ENCODE measurements at places on chromosomes 13 and 19.

DNA sequence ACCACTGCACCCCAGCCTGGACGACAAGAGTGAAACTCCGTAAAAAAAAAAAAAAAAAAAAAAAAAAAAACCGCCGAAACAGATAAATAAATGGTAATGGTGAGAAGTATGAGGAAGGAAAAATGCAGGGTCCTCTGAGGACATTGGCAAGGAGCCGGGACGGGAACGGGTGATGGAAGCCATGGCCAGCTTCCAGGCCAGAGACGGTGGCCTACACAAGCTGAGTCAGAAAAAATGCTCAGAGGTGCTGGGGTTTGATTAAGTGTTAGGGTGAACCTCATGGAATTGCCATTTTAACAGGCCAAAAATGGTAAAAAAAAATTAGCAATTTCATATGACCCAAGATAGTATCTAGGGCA, 866 bp upstream of the ZSWIM4 start:
- DNase-seq: no peak

DNA sequence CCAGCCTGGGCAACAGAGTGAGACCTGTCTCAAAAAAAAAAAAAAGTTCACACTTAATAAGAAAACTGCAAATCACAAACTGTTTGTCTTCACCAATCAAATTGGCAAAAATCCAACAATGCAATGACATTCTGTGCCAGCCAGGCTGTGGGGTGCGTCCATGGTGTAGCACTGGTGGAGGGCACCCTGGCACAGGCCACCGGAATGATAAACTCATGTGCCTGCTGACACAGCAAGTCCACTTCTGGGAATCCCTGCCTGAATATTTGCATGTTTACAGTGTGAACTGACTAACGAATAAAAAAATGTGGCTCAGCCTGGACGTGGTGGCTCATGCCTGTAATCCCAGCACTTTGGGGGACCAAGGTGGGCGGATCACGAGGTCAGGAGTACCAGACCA, 1.6 kb upstream of the LRRC25 start:
- DNase-seq: no peak

DNA sequence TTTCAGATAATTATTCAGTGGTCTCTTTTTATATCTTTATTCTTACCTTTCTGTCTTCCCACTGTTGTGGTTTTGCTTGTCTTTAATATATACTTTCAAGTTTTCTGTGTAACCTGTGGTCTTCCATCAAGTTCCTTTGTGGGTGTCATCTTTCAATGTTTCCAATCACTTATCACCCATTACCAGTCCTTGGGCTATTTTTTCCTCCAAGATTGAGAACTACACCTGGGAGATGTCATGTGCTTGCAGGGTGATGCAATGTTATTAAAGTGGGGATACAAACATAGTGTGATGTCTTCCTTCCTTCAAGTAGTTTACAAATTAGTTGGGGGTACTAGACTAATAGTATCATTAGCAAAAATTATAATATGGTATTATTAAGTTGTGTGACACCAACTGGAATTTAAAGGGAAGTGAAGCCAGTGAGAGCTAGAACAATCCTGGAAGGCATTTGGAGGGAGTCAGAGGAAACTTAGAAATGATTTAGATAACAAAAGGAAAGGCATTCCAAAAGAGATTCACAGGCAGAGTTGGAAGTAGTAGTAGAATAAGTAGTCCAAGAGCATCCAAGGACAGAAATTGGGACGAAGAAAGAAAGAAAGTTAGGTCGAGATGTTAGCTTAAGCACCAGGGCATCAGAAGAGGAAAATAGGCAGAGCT, 3.4 kb downstream of the FNDC3A start:
- no peak for DNase-seq

DNA sequence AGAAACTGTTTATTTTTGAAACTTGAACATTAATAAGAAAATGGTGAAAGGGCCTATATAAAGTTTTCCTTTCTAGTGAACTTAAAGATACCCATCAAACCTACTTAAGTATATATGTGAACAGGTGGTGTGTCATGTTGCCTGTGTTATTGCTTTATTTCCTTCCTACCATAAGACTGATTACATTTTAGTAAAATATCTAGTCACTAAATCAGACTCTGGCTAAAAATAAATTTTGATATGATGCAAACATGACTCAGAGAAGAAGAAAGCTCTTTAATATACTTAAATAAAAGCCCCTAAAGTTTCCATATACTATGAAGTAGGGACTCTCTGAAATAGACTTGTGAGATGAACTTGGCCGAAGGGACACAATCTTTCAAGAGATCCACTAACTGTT, 35.1 kb upstream of the FBXL3 start:
- DNase-seq: no peak

GRCh38 chr13:97328222-97328790, 105.7 kb upstream of the RAP2A start:
- no peak for DNase-seq

GRCh38 chr13:27076421-27076820, 95.2 kb downstream of the USP12 start:
- DNase-seq: no peak

DNA sequence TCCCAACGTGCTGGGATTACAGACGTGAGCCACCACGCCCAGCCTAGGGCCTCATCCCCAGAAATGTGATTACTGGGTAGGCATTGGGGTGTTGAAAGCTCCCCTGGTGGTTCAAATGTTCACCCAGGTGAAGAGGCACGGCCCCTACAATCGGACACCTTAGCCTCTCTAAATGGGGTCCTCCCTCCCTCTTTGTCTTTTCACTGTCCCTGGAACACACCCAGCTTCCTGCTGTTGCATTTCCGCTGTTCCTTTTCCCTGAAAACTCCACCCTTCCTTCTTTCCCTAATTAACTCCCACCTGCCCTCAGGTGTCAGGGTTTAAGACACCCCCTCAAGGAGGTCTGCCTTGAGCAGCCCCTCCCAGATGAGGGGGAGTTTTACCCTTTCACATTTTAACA, 3.6 kb upstream of the PRODH2 start:
- DNase-seq: no peak

GRCh38 chr19:35320065-35320713, 8.8 kb upstream of the CD22 start:
- no peak for DNase-seq

GRCh38 chr13:103812971-103813370, 746.8 kb upstream of the SLC10A2 start:
- DNase-seq: no peak

DNA sequence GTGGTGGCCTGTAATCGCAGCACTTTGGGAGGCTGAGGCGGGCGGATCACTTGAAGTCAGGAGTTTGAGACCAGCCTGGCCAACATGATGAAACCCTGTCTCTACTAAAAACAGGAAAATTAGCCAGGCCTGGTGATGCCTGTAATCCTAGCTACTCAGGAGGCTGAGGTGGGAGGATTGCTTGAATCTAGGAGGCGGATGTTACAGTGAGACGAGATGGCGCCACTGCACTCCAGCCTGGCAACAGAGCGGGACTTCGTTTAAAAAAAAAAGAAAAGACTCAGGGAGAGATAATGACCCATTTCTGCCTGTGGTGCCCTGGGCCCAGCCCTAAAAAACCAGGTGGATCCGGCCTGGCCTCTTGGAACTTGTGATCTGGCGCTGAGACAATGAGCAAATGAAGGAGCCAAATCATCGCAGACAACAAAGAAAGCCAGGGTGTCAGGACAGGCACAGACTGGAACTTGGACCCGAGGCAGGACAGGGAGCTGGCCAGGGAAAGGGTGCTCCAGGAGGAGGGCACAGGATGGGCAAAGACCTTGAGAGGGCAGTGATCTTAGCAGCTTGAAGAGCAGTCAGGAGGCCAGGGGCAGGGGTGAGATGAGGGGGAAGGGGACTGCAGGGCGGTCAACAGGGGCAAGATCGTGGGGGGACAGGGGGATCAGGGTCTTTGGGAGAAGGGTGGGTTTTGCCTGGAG, 962 bp upstream of the JAK3 start:
- DNase-seq: no peak

DNA sequence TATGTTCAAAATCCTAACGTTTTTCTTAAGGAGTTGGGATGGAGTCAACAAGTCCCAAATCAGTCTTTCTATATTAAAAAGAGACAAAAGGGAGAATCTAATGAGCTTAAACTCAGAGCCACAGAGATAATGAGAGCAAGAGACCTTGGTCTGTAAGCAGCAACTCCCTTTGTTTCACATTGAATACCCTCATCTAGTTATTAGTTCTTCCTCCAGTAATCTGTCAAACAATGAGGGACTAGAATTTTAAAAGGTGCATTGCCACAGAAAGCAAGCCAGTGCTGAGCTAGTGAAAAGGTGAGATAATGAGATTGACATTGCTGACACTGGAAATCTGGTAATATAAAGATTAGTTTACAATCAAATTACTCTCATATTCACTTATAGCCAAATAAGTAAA, 718.6 kb downstream of the DACH1 start:
- no peak for DNase-seq

GRCh38 chr13:104137416-104137815, 1071.2 kb upstream of the SLC10A2 start:
- no peak for DNase-seq

DNA sequence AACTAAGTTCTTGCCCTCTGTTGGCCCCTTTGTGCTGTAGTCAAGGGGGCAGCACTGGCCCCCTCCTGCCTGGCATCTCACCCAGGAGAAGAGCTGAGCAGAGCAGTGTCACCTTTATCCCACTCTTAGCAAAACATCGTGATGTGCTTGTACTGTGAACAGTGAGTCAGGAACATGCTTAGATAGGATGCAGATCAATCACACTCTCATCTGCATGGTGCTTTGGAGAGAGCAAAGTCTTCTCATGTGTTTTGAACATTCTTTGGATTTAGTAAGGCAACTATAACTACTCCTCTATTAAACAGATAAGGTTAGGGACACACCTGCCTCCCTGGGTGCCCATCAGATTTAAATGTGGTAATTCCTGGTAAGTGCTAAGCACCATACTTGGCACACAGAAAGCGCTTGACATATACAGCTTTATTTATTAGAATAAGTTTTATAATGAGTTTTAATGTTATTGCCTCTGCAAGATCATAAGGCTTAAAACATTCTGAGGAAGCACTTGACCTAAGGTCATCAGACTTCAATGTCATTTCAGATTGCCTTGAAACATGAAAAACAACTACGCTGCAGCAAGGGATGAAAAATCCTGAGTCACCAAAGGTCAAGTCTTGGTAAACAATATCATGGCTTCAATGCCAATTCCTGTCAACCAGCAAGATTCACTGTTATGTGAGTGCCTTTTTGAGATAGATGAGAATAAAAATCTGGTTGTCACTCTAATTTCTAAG, 82.4 kb upstream of the IRS2 start:
- DNase-seq: no peak

DNA sequence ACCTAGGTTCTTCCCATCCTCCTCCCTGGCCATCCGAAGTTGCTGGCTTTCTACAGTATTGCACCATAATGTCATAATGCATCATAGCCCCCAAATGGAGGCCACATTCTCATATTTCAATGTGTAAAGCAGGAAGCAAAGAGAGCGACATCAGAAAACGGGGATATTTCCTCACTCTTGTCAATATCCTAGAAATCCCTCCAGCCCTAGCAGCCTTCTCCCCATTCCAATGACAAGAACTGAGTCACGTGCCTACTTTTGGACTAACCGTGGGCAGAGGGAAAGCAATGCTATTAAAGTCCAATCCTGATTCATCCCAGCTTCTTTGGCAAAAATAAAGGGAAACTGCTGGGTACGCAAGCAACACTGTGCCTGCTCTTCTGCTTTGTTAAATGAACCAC, 4.3 kb upstream of the RAP2A start:
- DNase-seq: no peak

GRCh38 chr19:36488118-36488845, 1.1 kb downstream of the ZNF566 start:
- DNase-seq: no peak

DNA sequence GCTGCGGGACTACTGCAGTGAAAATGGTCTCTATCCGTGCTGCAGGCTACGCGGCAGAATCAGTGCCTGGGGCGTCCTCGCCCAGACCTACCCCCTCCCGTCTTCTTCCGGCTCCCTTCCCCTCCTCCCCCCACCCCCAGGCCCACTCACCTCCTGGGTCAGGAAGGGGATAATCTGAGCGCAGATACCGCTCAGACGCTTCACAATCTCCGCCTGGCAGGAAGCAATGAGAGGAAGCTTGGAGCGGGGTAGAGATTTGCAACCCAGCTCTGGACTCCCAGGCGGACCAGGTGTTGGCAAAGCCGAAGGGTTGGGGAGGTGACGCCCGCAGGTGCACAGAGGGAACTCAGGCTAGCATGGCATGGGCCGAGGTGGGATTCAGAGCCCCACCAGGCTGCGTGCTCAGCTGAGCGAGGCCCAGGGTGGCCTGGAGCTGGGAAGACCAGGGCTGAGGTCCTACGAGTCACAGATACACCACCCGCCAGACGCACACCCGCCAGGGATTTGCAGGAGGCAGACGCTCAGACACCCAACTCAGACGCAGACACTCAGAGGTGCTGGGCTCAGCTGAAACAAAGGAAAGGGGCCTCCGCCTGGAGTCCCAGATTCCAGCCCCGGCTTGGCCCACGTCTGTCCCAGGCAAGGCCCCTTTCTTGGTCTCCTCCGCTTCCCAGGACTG, 4.1 kb downstream of the TLE2 start:
- no peak for DNase-seq

- DNase-seq: no peak
Measured at GRCh38 chr13:92781965-92782690, 444.5 kb upstream of the GPC6 start.

GRCh38 chr13:109655206-109655600, 131.2 kb downstream of the IRS2 start:
- no peak for DNase-seq

DNA sequence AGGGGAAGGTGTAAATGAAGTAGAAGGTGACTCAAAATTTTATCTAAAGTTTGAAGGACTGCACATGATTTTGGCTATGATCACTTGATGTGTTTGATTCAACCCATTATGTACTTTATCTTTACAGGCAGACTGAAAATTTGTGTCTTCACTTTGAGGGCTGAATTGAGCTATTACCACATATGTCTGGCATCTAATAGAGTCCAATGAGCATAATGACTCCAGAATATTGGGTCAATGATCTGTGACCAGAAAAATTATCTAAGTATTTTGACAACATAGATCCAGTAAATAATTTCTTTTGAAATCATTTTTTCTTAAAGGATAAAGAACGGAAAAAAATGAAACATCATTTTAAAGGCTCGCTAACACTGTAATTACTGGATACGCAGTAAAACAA, 2810.0 kb downstream of the PCDH9 start:
- no peak for DNase-seq

- DNase-seq: no peak
Measured at GRCh38 chr19:49912965-49913685, 15.9 kb upstream of the ATF5 start.

DNA sequence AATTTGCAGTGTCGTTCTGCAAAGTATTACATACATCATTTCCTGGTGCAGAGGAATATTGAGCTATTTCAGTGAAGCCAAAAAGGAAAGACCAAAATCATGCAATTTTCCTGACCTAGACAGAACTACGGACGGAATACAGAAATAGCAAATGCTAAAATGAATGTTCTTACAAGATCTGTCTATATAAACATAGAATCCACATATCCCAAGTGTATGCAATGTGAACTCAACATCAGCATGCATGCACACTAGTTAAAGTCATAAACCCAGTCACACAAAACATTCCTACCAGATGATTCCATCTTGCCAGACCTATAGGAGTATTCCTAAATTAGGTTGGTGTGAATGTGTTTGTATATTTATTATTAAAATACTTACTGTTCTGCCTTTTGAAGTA, 383.7 kb upstream of the ZNF507 start:
- no peak for DNase-seq

GRCh38 chr19:33293255-33294057, 8.9 kb downstream of the CEBPA start:
- DNase-seq: no peak

- no peak for DNase-seq
Measured at GRCh38 chr19:39415111-39416046, 2.9 kb downstream of the PLEKHG2 start.

GRCh38 chr13:43238341-43239083, 215.1 kb downstream of the DNAJC15 start:
- DNase-seq: no peak
